Brain pericyte (primary cell): ENCODE measurements at places on chromosomes 13 and 19.

DNA sequence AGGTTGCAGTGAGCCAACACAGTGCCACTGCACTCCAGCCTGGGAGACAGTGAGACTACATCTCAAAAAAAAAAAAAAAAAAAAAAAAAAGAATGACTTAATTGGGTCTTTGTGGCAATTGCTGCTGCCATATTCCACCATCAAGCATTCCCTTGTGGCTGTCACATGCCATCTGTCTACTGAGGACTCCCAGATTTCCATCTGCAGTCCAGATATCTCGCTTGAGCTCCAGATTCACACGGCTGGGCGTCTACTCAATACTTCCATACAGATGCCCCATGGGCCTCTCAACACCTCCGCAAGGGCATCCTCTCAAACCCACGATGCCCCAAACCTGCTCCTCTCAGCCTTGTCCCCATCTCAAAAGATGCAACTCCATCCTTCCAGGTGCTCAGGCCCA lies 12.9 kb downstream of the TMEM143 start:
- DNase-seq = no peak

DNA sequence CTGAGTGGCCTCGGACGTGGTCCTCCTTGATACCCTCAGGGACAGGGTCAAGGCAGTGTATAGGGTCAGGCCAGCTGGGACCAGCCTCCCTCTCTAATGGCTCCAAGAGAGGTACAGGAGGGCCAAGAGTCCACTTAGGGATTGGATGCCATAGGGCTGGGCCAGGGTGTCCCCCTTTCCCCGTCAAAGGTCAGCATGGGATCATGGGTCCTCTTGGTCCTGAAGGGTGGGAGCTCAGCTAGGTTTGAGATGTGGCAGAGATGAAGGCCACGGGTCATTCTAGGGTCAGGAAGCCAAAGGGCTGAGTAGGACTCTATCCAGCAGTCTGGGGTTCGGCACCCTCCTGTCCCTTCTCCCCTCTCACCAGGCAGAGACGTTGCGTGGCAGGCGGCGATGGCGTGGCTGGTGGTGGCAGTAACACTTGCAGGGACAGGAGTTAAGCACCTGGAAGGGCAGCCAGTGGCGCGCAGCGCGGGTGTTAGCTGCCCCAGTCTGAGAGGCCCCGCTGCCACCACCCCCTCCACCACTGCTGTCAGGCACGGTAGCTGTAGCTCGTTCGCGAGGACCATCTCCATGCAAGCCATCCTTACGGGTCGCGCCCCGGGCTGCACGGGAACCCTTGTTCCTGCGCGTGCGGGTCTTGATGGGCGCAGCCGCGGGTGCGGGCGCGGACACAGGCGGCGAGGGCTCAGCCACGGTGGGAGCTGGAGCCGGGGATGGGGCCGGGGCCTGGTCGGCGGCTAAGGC lies 2.6 kb downstream of the GGN start:
- DNase-seq = no peak

DNA sequence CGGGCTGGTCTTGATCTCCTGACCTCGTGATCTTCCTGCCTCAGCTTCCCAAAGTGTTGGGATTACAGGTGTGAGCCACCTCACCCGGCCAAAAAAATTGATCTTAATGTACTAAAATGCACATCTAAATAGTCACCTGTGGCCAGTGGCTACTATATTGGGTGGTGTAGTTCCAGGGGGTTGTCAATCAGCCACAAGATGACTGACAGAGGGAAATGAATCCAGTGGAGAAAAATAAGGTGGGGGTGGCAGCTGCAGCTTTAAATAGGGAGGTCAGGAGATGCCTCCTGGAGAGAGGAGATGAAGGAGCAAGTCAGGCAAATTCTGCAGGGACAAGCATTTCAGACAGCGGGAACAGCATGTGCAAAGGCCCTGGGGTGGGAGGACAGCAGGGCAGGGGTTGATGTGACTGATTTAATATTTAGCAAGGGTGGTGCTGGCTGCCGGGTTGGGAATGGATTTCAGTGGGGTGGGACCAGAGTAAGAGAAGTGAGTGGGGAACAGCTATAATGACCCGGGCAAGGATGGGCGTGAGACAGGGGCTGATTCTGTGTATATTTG lies 18.0 kb downstream of the TIMM13 start:
- DNase-seq = no peak

DNA sequence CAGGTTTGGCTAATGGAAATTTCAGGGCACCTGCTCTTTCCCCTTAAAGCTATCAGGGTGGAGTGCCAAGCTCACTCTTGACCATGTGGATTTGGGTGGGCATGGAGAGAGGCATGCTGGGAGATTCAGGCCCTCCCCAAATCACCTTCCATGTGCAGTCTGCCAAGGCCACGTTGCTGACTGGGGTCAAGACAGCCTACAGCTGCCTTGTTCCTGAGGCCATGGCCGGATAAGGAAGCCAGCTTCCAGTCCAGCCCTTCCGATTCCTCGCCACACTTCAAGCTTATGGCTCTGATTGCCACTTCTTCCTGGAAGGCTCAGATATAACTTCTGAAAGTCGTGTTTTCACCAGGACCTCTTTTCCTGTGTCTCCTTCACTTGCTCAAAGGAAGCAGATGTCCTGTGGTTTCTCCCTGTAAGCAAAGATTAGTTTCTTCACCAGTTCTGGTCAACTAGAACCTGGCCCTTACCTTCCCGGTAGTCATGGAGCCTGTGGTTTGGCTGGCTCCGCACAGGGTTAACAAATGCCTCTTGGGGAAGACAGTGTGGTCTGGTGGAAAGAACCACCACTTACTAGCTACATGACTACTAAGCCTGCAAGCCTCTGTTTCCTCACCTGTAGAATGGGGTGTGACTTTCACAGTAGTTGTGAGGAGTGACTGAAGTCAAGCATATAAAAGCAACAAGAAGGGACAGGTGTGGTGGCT lies 16.1 kb upstream of the TPT1 start:
- DNase-seq = no peak

DNA sequence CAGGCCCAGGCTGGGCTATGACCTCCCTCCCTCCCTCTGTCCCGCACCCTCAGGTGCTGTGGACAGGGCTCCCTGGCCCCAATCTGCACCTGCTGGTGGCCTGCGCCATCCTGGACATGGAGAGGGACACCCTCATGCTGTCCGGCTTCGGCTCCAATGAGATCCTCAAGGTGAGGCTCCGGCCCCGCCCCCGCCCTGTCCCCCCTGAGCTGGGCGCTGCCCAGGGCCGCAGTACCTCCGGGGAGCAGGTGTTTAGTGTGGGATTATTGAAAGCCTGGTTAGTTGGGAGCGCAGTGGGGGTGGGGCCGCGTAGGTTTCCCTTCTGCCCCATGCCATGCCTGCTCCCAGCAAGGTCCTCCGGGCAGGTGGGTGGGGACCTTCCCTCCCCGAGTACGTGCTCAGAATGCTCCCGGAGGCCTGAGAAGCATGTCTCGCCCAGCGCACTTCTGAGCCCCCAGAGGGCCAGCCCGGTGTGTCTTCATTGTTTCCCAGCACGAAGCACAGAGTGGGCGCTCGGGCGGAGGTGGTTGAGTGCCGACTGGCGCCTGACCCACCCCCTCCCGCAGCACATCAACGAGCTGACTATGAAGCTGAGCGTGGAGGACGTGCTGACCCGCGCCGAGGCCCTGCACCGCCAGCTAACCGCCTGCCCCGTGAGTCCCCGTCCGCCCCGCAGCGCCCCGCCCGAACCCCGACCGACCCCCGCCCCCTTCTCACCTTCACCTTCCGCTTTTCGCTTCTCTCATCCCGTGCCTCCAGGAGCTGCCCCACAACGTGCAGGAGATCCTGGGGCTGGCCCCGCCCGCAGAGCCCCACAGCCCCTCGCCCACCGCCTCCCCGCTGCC lies 8.8 kb downstream of the IL4I1 start:
- DNase-seq = no peak
